Choroid plexus epithelial cell (primary cell): ENCODE measurements at places on chromosomes 2 and 18.

DNA sequence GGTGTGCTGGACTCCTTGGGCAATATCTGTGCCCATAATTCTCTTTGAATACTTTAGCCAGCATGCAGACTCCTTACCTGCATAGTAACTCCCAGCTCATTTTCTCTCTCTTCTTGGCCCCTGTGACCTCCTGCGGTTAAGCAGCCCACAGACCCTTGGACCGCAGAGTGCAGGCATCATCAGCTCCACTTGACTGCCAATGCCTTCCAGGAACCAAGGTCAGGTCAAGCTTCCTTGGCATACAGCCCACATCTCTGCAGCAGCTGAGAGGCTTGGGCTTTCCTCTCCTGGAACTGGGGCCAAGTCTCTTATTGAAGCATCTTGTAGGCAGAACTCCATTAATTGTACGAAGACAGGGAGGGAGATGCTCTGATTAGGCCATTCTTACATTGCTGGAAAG lies 130.1 kb upstream of the PIEZO2 start:
- DNase-seq = peak; percentile 63

- DNase-seq = peak; percentile 36
Observed at GRCh38 chr2:149330127-149331022, at the start of gene LYPD6. LYPD6 (plus strand) TSS chr2:149330587; CDS start chr2:149437709, 107,122 bp downstream.

DNA sequence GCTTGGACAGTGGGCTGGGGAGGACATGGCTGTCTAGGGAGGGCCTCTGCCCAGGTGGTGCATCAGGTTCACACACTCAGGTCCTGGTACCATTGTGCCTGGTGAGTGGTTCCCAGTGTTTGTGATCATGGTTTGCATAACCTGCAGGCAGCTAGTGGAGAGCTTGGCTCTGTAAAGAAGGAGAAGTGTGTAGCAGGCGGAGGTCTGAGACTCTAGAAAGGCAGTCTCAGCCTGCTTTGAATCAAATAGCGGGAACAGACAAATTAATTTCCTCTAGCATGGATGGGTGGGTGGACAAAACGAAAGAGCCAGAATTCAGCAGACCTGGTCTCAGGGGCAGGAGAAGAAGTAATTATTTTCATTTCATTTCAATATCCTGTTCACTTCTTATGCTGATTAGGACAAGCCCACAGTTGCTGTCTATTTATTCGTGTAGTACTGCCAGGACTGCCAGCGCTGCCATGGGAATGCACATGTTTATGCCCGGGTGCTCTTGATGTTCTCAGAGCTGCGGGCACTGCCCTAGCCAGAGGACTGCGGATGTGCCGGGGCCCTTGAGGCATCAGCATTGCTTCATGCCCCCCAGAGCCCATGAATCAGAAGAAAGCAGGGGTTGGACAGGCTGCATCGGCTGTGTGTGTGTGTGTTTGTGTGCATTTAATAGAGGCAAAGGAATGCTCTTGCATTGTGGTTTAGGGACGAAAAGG lies 45.4 kb upstream of the DLX2 start:
- DNase-seq = no peak

DNA sequence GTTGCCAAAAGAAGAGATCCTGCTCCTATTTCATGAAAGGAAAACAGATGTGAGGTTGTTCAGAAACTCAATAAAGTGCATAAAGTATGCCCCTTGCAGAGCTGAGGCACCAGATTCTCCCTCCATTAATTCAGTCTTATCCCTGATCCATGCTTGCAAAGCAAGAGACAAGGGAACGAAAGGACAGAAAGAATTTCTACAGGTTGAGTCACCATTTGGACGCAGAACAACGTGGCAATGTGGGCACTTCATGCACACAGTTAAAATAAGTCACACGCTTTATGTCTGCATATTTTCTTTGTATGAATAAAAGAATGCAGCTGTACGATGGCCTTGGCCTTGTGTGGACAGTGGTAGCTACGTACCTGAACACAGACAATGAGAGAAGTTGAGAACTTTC lies 321.7 kb upstream of the REV1 start:
- peak; percentile 30 for DNase-seq

DNA sequence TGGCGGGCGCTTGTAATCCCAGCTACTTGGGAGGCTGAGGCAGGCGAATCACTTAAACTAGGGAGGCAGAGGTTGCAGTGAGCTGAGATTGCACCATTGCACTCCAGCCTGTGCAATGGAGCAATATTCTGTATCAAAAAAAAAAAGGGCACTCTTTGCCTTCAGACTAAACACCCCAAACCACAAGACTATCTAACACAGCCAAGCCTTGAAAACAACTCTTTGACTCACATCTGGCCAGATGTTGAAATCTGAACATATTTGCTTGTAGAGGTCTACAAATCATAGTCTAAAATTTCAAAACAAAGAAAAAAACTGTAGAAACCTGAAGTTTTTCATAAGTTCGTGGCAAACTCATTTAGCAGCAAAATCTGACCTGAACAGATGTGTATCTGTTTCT lies 94.9 kb downstream of the FAM161A start:
- peak; percentile 97 for DNase-seq

DNA sequence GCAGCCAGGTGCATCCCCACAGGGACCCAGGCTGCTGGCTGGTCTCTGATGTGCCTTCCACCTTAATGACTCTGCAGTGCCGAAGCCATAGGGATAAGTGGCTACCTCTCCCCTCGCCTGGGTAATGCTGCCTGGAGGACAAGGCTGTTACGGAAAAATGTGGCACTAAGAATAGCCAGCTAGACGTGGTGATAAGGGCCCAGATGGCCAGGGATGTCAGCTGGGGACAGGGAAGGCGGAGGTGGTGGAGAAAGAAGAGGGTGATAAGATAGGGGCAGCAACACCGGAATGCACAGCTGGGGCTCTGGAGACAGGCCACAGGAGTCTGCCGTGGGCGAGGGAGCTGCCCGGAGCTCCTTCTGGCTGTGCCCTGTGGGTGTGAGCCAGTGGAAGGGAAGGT lies 170.6 kb downstream of the FHOD3 start:
- DNase-seq = no peak

GRCh38 chr2:56287508-56287907 lies 103.7 kb downstream of the CCDC85A start:
- no peak for DNase-seq

GRCh38 chr2:231308631-231309428 lies 86.7 kb upstream of the B3GNT7 start:
- peak; percentile 63 for DNase-seq

GRCh38 chr2:60540074-60540473 lies 13.4 kb downstream of the BCL11A start:
- no peak for DNase-seq

DNA sequence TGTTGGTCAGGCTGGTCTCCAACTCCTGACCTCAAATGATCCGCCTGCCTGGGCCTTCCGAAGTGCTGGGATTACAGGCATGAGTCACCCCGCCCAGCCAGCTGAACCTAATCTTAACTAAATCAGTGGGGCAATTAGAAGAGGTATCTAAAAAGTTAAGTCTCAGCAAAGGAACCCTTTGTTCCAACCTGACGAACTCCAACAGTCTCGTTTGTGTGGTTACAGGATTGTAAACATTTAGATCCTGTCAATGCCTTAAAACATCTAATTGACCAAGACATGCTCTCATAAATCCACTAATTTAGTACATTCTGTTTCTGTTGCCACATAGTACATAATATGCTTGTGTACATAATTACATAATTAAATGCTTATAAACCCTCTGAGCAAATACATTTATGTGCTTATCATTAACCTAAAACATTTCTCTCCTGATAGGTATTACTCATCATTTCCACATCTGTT lies 31.1 kb upstream of the STK39 start:
- peak; percentile 59 for DNase-seq

- DNase-seq = no peak
Observed at GRCh38 chr18:61829108-61829507, 63.7 kb downstream of the RNF152 start.

- DNase-seq = no peak
Observed at GRCh38 chr2:149152469-149152953, 114.0 kb downstream of the LYPD6B start.

DNA sequence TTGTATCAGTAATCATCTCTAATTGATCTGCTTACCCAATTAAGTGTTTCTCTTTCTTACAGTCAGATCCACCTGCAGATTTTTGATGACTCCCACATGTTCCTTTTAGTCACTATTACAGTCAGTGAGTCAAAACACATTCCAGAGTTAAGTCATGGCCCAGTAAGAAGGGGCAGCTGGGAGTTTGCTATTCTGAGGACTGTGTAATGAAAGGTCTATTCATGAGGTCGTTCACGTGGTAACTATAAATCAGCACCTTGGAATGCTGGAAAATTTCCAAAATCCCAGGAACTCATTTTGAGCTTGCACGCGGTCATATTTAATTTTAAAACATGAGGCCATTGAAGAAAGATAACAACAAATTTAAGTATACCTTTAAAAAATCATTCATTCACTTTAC lies 252.5 kb downstream of the XIRP2 start:
- DNase-seq = peak; percentile 99

GRCh38 chr18:36729197-36729596 lies 99.6 kb downstream of the TPGS2 start:
- DNase-seq = no peak

GRCh38 chr2:212831671-212832199 lies 293.1 kb upstream of the ERBB4 start:
- DNase-seq = no peak

DNA sequence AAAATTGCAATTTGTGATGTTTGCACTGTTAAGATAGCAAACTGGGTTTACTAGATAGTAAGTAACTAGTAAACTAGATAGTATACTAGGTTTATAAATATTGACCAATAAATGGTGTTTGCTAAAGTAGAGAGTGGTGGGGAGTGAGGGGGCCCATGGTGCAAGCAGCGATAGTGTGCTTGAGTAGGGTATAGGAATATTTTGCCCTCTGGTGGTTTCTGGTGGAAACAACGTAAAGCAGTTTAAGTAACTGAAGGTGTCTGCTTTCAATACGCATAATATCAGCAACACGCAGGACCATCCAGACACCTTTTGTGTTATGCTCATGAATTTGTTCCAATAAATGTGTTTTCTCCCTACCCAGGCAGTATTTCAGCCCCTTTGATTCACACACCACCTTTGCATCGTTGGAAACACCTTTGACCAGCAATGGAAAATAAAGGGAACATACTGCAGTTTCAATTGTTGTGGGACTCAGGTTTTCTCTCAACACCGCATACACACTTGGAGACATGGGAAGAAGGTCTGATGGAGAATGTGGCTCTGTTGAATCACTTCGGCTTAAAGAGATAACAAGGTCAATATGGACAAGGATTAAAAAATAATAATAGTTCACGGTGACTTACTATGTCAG lies 16.7 kb upstream of the STAT1 start:
- DNase-seq = peak; percentile 75

DNA sequence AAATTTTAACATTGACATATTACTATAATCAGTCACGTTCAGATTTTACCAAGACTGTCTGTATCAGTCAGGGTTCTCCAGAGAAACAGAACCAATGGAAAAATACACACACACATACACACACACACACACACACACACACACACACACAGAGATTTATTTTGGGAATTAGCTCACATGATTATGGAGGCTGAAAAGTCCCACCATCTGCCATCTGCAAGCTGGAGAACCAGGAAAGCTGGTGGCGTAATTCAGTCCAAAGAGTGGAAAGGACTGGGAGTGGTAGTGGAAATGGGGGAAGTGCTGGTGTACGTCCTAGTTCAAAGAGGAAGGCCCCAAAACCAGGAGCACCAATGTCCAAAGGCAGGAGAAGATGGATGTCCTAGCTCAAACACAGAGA lies 166.4 kb downstream of the AKAIN1 start:
- no peak for DNase-seq

- DNase-seq = no peak
Observed at GRCh38 chr2:36572719-36573059, 25.3 kb downstream of the FEZ2 start.

GRCh38 chr18:44425161-44425560 lies 255.5 kb upstream of the SETBP1 start:
- DNase-seq = no peak

GRCh38 chr2:138439733-138440132 lies 61.8 kb upstream of the SPOPL start:
- no peak for DNase-seq

DNA sequence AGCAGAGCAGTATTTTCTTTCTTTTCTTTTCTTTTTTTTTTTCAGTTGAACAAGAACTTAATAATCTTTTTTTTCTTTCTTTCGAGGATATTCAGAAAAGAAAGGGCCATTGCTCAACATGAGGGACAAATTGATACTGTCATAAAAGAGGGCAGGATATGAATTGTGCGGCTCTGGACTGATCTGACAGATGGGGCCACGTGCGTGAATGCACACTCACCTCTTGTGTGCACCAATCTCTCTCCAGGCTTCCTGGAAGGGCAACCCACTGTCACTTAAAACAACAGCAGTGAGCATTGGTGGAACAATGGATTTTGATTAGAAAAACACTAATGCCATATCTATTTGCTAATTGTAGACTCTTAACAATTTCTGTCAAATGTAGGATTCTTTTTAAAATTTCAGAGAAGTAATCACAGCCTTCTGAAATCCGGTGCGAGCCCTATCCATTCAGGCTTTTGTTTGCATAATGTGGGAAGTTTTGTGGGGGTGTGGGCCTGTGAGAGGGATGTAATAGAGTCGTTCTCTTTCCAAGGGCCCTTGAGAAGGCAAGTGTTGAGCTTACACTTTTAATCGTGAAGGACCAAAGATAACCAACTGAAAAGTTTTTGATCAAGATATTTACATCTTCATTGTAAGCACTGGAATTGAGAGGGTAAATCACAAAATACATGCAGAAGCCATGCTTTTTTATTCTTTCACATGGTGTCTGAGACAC lies 298.8 kb downstream of the SP3 start:
- no peak for DNase-seq

DNA sequence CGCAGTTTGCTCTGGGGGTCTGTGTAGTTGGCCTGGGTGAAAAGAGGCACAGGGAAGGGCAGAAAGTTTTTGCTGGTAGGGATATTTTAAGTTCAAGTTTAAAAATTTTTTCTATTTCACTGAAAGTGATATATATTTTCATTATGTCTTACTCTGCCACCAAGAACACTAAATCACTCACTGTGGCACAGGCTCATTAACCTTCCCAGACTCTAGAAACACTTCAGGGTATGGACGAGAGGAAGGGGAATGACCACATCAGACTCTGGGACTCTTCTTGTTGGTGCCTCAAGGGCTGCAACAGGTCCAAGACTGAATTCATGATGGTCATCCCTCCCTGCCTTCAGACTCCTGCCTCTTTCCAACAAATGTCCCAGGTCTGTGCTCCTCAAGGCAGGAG lies 29.0 kb downstream of the INO80C start:
- no peak for DNase-seq

DNA sequence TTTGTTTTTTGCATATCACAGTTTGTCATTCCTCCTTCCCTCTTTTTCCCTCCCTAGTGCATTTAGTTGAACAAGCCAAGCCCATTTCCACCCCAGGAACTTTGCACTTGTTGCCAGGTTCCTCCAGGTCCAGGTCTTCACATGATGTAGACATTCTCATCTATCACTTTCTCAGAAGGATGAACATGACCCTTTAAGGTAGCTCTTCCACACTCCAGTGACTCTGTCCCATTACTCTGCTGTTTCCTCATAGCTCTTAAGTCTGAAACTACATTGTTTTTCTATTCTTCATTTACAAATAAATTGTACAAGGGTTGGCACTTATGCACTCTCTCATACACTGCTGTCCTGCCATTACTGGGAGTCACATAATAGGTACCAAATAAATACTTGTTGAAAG lies 6.1 kb downstream of the KYNU start:
- DNase-seq = no peak
